ENCODE measurements at places on chromosomes 16 and 17.

- DNase-seq, result no peak
These were observed 213.5 kb downstream of the RAB11FIP4 start for GRCh38 chr17:31604936-31605335.

- DNase-seq, result no peak
These were observed 39.9 kb downstream of the BAIAP2 start for GRCh38 chr17:81074875-81075274.

- peak; percentile 82 for DNase-seq
These were observed 5.6 kb downstream of the RARA start for GRCh38 chr17:40314584-40314956.

DNA sequence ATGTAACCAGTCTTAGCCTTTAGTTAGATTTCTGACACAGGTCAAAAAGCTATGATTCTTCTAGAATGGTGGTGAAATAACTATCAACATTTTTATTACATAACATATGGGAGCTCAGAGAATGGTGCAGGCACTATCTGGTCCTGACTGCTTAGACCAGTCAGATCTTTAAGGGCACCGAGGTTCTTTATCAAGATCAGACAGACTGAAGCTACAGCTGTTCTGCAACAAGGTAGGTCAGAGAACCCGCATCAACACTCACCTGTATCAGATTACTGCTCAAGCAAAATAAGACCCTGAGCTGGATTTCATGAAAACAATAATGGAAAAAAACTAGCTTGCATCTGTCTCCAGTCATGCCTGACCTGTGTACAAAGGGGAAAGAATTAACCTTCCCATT, 160.4 kb downstream of the KCNJ2 start:
- DNase-seq, result no peak

DNA sequence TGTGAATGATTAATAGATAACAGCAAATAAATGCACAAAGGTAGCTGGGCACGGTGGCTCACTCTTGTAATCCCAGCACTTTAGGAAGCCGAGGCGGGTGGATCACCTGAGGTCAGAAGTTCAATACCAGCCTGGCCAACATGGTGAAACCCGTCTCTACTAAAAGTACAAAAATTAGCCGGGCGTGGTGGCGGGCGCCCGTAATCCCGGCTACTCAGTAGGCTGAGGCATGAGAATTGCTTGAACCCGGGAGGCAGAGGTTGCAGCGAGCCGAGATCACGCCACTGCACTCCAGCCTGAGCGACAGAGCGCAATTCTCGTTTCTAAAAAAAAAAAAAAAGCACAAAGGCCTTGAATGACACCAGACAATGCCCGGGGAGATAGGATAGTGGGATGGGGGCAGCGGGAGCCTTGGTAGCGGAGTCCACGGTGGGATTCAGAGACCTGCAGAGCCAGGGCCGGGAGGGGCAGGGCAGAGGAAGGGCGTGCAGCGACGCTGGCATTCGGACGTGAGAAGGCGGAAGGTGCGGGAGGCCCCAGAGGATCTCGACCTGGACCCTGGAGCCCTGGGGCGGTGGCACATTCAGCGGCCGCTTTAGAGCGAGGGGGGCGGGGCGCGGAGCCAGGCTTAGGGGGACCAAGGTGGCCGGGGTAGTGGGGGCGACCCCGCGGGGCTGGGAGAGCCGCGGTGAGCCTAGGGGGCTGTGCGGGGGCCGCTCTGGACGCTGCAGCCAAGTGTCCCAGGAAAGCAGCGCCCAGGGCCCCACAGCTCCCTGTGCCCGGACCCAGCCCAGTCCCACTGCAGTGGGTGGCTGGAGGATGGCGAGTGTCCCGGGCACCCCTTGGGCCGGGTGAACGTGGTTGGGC, 999 bp upstream of the FLYWCH2 start:
- DNase-seq, result peak; percentile 11

- no peak for DNase-seq
These were observed 451.3 kb upstream of the ZFHX3 start for GRCh38 chr16:73499276-73499675.

- DNase-seq, result no peak
These were observed 8.1 kb downstream of the AMZ2 start for GRCh38 chr17:68255731-68256538.

DNA sequence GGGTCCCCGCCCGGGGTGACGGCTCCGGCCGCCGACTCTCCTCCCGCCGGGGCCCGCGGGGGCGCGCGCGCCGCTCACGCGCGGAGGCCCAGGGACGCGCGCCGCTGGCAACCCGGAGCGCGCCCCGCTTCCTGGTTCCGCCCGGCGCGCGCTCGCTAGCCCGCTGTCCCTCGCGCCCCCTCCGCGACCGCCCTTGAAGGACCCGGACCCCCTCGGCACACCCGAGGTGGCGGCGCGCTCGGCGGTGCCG, at the start of gene STAT5B:
TSS of gene STAT5B (minus strand) at position 33 of the 250 bp plus-strand sequence. CDS start 44,264 bp downstream, outside the sequence.
- peak; percentile 85 for DNase-seq

GRCh38 chr16:12406926-12407690, 396.6 kb downstream of the CPPED1 start:
- no peak for DNase-seq

DNA sequence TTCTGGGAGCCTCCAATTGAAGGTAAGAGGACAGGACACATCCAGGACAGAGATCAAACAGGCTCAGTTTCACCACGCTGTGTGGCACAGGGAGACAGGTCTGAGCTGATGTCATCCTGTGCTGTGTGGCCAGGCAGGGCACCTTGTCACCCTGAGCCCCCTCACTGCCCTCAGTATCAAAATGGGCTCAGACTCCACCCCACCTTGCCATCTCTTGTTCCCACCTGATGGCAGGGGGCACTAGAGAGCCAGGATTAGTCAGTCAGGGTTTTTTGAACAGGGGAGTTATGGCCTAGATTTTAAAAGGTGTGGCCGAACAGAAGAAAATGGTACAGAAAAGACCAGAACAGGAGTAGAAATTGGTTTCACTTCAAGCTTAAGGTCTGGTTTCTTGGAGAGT, 2.6 kb downstream of the KAT2A start:
- DNase-seq, result peak; percentile 48

DNA sequence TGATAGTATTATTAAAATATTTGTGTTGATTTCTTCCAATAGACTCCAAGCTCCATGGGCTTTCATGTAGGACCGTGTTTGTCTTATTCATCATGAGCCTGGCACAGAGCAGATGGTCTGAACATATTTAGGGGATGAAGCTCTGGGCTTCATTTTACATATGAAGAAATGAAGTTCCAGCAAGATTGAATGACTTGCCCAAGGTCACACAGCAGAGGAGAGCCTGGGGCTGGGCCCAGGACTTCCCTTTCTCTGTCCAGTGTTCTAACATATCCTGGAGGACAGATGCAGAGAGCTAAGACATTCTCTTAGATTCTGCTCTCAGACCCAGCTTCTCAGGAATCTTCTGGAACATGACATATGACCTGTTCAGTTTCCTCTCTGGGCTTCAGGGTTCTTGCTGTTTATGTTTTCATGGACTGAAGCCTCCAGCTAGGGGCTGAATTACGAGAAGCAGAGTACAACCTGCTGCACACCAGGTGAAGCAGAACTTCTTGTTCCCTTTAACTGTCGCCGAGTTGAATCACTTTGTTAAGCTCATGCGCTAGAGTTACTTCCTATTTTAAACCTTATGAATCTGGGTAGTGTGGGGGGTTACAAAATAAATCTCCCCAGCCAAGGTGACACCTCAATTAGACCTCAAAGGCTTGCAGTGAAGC, 53.6 kb downstream of the GPRC5B start:
- no peak for DNase-seq

DNA sequence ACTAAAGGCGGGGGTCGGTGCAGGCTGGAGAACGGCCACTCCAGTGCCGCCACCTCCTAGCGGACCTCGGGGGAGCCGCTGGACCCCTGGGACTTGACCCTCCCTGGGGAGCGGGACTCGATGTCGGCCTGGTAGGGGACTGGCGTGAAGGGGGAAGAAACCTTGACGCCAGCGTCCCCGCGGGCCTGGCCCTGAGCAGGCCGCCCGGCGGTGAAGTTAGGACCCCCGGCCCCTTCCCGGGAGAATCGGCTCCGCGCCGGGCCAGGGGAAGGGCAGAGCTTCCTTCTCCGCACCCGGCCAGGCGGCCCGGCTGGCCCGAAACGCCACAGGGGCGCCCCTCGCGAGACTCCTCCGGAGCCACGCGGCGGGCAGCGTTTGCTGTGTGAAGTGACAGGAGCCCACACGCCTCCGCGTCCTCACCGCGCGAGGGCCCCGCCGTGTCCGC, 389 bp downstream of the DUS1L start:
- DNase-seq, result no peak

GRCh38 chr17:67016039-67016762, 28.2 kb upstream of the CACNG1 start:
- no peak for DNase-seq

GRCh38 chr17:31313982-31314781, at the start of gene EVI2B:
TSS of gene EVI2B (minus strand) at chr17:31314054. CDS start at chr17:31305609, 8,445 bp downstream.
- no peak for DNase-seq

GRCh38 chr16:71373073-71373472, 14.6 kb downstream of the CALB2 start:
- DNase-seq, result no peak

GRCh38 chr16:17718495-17718894, 247.7 kb upstream of the XYLT1 start:
- no peak for DNase-seq

DNA sequence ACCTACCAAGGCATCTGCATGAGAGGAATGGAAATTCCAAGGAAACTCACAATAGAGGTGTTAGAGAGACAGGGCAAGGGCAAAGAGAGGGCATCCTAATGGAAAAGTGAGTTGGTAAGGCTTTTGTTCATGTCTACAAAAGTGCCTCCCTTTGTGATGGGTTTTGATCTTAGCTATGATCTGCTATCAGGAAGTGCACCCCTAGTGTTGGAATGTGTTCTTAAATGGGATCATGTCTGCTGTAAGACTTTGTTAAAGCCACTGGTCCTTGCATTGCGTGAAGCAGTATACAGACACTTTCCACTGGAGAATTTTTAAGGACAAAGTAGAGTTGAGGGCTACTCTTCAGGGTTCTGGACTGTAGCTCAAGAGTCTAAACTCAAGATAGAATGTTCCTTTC, 92.0 kb downstream of the MAP2K6 start:
- DNase-seq, result no peak

GRCh38 chr16:66927918-66928649, 2.7 kb upstream of the RRAD start:
- DNase-seq, result no peak

DNA sequence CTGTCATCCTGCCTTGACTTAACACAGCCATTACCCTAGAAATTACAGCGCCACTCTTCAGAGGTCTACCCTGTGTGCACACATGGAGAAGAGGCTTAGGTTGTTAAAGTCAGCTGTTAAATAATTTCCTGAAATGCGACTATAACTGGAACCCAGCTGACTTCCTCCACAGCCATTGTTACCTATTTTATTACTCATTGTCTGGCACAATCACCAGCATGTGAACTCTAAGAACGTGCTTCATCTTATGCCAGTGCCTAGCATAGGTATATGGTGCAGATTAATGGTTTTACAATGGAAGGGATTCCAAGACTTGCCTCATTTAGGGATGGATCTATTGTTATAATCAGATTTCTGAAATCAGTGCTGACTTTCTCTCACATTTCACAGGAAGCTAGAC, 11.9 kb downstream of the RDM1 start:
- no peak for DNase-seq

DNA sequence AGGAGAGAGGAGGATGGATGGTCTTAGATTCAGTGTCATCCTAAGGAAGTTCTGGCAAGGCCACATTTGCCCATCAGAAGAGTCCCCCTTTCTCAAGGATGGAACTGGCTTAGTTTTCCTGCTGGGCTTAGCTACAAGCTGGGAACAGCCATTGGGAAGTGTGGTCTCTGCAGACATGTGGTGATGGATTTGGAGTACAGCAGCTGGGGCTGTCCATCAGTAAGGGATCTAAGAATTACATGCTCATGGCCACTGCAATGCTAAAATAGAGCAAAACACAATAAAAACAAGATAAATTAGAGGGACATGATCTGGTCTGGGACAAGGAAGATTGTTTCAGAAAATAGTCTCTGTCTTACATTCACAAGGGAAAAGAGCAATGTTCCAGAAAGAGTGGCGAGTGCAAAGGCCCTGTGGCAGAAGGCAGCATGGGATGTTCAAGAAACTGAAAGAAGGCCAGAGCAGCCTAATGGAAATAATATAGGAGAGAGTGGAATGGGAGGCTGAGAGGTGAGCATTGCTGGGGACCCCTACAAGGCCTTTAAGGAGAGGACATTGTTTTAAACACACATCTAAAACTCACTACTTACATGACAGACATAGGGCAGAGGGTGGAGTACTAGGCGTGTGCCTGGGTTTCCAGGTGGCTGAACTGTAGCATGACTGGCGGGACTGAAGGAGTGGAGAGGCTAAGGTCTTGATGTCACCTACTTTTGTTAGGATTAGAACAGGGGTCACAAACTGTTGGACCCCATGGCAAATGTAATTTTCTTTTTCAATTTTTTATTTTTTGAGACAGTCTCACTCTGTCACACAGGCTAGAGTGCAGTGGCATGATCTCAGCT, 17.0 kb upstream of the TOX3 start:
- no peak for DNase-seq

DNA sequence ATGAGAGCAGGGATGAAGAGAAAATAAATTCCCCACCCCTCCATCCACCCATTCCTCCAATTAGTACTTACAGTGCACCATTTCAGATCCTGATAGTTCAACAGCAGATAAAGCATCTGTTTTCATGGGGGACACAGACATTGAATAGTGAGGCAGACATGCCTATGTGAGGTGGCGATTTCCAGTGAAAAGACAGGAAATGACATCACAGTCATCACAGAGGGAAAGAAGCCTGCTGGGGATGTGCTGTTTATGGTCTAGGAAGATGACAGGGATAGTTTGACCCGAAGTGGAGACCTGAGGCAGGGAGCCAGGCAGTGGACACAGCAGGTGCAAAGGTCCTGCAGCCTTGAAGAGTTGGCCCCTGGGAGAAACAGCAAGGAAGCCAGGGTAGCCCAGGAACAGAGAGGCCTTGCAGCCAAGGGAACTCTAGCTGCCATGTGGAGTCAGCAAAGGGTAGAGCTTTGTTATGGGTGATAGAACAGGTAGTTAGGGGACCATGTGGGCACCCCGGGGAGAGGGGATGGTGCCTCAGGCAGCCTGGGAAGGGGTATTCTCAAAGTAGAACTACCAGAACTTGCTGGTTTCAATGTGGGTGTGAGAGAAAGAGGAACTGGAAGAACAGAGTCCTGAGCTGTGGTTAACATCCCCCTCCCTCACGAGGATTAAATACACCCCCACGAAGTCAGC, 256.6 kb downstream of the CPPED1 start:
- no peak for DNase-seq

DNA sequence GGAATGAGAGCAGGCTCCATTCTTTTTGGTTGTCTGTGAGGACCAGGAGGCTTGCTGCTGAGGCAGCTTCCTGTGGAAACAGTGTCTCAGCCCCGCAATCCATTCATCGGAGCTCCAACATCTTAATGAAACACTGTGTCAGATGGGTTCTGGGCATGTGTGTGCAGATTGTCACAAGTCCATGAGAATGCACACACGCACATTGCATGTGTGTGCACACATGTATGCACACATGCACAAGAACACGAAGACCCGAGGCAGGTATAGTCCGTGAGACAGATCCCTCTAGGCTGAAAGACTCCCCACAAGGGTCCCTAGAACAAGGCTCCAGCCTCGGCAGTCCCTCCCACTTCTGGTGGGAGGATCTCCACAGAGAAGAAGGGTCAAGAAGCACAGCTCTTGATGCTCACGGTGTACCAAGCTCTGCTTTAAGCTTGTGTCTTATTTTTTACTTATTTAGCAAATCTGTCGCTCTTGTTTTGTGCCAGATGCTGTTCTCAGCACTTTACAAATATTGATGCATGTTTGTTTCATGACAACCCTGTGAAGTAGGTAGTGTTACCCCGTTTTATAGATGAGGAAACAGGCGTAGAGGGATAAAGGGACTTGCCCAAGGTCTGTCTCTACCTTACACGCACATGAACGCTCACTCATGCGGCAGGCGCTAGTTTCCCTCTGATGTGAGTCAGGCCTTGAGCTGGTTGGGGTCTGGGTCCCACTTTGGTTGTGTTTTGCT, 213.1 kb downstream of the SEC14L1 start:
- no peak for DNase-seq

- no peak for DNase-seq
These were observed 17.8 kb downstream of the SCPEP1 start for GRCh38 chr17:56995766-56996165.
